ENCODE measurements at places on chromosomes 6 and 20.

DNA sequence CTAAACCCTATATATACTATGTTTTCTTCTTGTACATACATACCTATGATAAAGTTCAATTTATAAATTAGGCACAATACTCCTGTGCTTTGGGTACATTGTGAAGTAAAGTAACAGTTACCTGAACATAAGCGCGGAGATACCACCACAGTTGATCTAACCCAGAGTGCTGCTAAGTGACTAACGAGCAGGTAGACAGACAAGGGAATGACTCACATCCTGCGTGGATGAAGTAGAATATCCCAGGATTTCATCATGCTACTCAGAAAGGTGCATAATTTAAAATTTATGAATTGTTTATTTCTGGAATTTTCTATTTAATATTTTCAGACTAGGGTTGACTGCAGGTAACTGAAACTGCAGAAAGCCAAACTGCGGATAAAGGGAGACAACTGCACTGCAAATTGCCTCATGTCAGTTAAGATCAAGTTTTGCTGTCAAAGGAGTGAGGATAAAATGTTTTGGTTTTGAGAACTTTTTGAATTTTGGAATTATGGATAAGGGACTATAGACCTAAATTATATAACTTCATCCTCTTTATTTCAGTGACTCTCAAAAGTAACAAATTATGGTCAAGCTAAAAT lies 14.4 kb downstream of the MKKS start:
- no peak for DNase-seq

DNA sequence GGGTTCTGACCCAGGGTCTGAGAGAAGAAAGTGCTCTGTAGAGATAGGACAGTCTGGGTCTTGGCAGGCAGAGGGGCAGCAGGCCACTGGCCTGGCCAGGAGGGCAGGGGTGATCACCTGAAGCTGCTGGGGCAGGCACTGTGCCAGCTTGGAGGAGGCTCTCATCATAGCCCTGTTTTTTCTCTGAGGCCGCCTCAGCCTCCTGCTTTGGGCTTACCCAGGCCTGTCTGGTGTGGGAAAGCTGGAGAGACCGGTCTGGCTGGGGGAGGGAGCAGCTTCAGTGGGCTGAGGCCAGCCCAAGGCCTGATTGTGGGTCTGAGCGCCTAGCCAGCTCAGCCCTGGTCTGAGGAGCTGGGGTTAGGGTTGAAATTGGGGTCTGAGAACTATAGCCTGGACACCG lies 3.9 kb downstream of the LPIN3 start:
- no peak for DNase-seq

DNA sequence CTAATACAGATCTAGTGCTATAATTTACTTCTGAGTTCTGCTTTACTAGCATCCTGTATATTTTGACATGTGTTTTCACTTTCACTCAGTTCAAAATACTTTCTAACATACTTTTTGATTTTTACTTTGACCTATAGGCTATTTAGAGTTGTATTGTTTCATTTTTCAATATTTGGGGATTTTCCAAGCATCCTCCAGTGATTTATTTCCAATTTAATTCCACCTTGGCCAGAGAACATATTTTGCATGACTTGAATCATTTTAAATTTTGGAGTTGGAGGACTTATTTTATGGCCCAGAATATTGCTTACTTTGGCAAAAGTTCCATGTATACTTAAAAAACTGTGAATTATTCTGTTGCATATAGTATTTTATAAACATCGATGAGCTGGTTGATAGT lies 1215.6 kb upstream of the MAP3K7 start:
- no peak for DNase-seq

- DNase-seq: no peak
Measured at GRCh38 chr6:150865043-150865405, 478 bp upstream of the MTHFD1L start.

DNA sequence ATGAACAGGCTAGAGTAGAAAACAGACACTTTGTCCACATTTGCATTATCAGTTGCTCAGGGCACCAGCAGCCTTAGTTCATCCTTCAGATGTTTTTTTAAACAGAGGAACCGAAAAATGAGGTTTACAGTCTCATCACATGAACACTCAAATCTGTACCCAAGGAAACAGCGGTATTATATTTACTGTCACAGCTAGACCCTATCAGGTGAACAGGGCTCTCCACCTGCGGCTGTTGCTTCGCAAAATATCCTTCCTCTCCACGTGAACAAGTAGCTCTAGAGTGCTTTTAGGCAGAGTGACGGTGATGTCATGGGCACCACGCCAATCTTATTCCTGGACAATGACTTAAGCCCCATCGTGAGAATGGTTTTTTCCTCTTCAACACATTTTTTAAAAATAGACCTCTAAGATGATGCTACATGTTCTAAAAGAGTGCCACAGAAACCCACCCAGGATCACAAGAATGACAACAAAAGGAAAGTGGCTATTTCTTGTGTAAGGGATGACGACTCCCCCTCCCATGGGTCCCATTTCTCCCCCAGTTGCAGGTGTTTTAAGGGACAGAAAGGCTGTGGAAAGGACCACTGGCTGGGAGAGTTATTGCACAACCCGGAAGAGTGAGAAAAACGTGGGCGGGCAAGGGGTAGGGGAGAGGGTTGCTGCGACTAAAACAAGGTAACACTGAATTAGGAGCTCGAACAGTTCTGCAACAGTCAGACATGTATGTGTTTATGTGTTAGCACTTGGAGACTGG lies 77.7 kb downstream of the EFHC1 start:
- DNase-seq: no peak

- no peak for DNase-seq
Measured at GRCh38 chr6:137248702-137249101, 29.5 kb upstream of the IFNGR1 start.

DNA sequence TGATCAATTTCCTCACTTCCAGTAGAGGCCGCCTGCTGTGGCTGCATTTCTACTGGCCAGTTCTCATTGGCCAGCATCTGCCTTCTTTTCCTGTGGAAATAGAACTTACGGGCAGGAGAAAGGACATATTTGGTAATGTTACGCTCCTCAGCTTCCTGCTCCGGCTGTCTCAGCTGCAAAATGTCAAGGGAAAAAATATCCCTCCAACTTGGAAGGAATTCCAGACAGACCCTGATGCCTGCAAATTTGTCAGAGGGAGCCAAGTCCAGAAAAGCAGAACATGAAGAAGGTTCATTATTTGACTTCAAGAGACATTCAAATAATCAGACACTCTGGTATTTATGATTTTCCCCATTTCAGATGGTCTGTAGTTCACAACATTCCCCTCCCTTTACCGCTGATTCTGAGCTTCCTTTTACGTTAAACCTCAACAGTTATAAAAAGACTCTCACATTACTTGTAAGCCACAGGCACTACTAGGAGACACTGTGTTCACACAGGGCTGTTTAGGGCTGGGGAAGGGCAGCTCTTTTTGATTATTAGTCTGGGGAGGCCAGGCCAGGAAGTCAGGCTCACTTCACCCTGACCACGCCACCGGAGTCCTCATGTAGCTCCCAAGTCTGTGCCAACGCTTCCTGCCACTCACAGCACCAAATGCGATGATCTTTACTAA lies 179.6 kb upstream of the CCN2 start:
- no peak for DNase-seq

- no peak for DNase-seq
Measured at GRCh38 chr6:32046450-32047083, 8.4 kb downstream of the CYP21A2 start.

GRCh38 chr6:55198715-55199114 lies 24.4 kb downstream of the HCRTR2 start:
- no peak for DNase-seq

GRCh38 chr6:17269840-17270239 lies 11.3 kb upstream of the RBM24 start:
- no peak for DNase-seq

GRCh38 chr6:29737707-29738630 lies 14.7 kb downstream of the HLA-F start:
- peak; percentile 56 for DNase-seq

DNA sequence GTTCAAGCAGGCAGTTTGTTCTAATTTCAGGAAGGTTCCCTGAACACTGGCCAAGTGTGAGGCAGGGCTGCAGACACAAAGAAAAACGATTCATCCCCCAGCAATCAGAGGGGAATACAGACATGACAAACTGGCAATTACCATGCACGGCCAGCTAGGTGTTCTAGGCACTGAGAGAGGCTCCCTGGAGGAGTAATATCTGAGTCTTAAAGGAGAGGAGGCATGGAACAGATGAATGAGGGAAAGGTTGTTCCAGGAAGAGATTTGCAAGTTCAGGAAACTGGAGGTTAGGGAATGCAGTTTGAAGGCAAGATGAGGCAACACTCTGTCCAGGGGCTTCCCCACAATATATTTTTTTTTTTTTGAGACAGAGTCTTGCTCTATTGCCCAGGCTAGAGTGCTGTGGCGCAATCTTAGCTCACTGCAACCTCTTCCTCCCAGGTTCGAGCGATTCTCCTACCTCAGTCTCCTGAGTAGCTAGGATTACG lies 11.1 kb downstream of the RRAGD start:
- DNase-seq: no peak

GRCh38 chr6:12426121-12426520 lies 136.0 kb downstream of the EDN1 start:
- DNase-seq: no peak

DNA sequence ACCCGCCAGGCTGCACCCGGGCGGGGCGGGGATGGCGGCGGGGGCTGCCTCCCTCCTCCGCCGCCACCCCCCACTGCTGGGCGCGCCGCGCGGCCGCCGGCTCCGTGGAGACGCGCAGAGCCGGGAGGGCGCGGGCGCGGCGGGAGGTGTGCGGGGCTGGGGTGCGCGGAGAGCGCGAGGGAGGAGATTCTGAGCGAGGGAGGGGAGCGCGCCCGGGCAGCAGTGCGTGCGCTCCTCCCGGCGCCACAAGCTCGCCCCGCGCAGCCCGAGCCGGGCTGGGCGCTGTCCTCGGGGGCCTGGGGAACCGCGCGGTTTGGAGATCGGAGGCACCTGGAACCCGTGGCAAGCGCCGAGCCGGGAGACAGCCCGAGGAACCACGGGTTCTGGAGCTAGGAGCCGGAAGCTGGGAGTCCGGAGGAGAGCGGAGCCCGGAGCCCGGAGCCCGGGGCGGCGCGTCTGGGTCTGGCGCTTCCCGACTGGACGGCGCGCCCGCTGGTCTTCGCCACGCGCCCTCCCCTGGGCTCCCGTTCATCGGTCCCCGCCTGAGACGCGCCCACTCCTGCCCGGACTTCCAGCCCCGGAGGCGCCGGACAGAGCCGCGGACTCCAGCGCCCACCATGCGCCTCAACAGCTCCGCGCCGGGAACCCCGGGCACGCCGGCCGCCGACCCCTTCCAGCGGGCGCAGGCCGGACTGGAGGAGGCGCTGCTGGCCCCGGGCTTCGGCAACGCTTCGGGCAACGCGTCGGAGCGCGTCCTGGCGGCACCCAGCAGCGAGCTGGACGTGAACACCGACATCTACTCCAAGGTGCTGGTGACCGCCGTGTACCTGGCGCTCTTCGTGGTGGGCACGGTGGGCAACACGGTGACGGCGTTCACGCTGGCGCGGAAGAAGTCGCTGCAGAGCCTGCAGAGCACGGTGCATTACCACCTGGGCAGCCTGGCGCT lies at the start of gene NTSR1:
Gene NTSR1, plus strand, starts transcription at position 246 of the 946 bp plus-strand sequence. Its CDS starts 372 bp downstream, at position 618.
- DNase-seq: no peak

GRCh38 chr6:158506601-158507000 lies 53.3 kb upstream of the TMEM181 start:
- DNase-seq: no peak

GRCh38 chr6:51675922-51676275 lies 411.5 kb downstream of the PKHD1 start:
- no peak for DNase-seq

DNA sequence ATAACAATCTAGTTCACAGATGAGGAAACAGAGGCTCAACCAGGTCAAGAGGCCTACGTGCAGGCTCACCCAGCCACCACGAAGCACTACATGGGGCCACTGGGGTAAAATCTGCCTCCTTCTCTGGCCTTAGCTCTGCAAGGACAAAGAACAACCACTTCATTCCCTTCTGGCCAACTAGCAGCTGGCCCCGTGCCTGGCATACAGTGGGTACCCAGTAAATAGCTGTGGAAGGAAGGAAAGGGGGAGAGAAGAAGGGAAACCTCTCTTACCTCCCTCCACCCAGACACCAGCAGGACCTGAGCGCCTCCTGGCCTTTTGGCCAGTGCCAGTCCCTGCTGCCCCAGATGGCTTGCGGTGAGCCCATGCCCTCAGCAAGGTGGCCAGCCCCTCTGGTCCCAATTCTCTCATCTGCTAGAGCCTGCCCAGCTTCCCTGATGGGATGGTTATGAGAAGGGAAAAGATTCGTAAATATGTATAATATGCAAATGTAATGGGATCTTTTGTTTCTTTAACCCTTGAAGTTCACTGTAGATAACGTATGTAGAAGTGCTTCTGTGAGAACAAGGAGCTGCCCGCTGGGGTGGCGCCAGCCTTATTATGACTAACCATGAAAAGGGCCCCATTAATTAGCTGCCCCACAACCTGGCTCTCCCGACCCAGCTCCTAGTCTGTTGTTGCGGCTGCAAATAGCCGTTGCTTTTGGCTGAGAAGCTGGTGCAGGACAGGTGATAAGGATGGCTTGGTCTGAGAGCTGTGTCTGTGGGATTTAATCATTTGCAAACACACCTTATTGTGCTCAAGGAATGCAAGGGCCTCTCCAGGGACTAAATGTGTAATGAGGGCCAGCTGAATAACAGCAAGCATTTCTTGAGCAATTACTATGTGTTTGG lies 62.0 kb downstream of the DLGAP4 start:
- DNase-seq: no peak

DNA sequence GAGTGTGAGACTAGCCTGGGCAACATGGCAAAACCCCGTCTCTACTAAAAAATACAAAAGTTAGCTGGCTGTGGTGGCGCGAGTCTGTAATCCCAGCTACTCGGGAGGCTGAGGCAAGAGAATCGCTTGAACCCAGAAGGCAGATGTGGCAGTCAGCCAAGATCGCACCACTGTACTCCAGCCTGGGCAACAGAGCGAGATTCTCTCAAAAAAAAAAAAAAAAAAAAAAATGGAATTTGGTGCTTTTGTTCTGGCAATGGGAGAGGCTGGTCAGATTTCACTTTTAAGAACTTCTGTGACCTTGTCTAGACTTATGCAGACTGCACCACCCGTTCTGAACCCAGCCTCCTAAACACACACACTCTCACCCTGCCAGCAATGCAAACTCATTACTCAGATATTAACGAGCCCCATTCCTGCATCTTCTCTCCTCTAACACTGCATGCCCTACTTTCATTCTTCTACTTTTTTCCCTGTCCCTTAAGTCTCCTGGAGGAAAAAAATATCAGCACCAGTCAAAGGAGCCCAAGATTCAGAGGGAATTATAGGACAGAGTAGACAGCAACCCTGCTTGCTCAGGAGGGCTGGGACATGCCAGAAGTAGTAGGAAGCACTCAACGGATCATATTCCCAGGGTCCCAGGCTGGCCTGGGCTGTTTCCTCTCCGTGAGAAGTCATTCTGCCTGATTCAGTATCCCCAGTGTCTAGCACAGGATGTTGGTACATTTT lies 4.4 kb downstream of the MOCS1 start:
- no peak for DNase-seq

- DNase-seq: no peak
Measured at GRCh38 chr6:164695896-164696295, 613.5 kb downstream of the C6orf118 start.

DNA sequence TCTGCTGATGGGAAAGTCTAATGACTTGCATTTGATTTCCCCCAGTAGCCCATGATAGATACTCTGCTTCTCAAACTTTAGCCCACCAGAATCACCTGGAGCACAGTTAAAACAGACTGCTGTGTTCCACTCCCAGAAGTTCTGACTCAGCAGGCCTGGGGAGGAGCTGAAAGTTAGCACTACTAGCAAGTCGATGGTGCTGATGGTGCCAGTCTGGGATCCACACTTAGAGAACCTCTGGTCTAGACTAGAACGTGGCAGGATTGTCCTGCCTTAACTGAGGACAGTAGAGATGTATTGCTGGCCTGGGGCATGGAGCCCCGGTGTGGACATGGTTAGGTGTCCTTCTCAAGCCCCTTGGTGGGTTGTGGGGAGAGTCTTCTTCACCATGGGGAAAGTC lies 8.7 kb downstream of the TOX2 start:
- no peak for DNase-seq

- no peak for DNase-seq
Measured at GRCh38 chr20:38722683-38723016, 1.6 kb upstream of the SLC32A1 start.
